ENCODE measurements at places on chromosomes 4 and X.

DNA sequence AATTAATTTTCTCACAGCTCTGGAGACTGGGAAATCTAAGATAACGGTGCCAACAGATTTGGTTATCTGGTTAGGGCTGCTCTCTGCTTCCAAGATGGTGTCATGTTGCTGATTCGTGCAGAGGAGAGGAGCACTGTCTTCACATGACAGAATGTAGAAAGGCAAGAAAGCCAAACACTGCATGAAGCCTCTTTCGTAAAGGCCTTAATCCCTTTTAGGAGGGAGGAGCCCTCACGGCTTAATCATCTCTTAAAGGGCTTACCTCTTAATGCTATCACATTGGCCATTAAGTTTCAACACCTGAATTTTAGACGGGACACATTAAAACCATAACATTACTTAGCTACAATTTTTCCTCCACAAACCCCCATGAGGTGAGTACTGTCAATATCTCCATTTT lies 174.1 kb downstream of the COX18 start:
- no peak for DNase-seq

DNA sequence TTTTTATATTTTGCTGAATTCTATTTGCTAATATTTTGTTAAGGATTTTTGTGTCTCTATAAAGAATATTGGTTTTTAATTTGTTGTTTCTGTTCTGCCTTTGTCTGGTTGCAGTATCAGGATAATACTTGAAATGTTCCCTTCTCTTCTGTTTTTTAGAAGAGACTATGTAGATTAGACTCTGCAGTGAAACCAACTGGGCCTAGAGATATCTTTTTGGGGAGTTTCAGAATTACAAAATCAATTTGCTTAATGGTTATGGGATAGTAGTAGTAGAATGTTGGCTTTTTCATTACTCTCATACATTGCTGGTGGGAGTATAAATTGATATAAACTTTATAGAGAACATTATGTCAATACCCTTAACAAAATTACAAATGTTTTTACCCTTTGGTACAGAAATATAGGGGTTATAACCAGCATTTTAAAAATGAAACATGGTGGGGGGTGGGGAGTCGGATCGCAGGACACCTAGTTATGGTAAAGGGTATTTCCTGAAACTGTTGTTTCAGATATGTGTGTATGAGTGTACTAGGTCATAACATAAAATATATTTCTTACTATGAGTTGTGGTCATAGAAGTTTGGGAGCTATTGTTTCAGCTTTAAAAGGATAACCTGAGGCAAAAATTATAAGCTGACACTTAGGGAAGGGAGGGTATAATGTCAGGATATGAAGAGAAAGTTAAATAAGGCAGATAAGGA lies 29.0 kb downstream of the CLOCK start:
- no peak for DNase-seq

GRCh38 chr4:12636191-12636590 lies 847.9 kb downstream of the RAB28 start:
- DNase-seq = no peak

- no peak for DNase-seq
Observed at GRCh38 chrX:148755111-148755510, 254.7 kb downstream of the AFF2 start.

DNA sequence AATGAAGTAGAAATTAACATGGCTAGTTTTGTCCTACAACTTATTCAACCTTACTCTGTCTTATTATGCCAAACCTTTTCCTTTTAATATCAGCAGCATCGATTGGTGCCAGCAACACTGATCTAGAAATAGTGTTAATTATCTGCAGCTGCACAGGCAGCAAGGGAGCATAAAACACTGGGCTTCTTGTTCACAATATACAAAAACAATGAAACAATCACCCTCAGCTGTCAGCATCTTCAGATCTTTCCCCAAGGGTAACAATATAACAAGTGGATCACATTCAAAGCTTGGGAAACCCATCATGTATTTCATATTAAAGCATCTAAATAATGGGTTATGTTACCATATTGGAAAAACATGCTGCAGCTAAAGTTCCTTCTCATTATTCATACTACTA lies 238.1 kb downstream of the SPOCK3 start:
- peak; percentile 4 for DNase-seq

DNA sequence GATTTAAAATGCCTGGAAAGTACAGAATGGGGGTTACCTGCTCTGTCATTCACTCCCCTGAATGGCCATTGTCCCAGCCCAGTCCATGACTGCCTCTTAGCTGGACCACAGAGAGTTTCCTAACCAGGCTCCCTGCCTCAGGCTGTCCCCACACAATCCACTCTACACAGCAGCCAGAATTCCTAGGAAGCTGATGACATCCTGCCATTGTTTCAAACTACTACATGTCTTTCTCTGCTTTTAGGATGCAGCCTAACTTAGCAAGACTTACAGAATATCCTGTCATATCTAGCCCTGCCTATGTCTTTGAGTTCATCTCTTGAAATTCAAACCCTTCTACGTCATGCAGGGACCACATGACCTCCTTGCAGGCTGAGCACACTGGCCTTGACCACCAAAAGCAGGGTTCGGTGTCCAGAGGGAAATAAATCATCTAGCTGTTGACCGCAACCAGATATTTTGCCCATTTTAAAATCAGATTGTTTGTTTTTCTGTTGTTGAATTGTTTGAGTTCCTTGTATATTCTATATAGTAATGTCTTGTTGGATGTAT lies 16.1 kb upstream of the CRMP1 start:
- no peak for DNase-seq

GRCh38 chr4:41146716-41147506 lies 67.4 kb downstream of the APBB2 start:
- DNase-seq = peak; percentile 26

DNA sequence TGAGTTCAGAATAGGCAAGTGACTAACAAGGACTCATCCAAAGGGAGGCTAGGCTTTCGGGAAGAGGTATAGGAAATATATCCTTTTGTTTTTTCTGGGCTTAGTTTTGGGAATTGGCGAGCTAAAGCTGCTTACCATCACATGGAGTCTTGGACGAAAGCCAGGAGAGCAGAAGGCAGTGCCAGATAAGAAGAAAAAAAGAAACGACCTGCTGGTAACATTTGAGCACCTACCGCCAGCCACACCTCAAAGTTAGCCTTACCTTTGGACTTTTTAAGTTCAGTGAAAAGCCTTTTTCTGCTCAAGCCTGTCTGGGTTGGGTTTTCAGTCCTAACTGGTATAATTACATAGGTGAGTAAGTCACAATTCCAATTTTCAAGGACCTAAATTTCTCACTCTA lies 85.1 kb upstream of the LCORL start:
- DNase-seq = no peak

- peak; percentile 42 for DNase-seq
Observed at GRCh38 chr4:5863461-5864113, 29.3 kb downstream of the CRMP1 start.

DNA sequence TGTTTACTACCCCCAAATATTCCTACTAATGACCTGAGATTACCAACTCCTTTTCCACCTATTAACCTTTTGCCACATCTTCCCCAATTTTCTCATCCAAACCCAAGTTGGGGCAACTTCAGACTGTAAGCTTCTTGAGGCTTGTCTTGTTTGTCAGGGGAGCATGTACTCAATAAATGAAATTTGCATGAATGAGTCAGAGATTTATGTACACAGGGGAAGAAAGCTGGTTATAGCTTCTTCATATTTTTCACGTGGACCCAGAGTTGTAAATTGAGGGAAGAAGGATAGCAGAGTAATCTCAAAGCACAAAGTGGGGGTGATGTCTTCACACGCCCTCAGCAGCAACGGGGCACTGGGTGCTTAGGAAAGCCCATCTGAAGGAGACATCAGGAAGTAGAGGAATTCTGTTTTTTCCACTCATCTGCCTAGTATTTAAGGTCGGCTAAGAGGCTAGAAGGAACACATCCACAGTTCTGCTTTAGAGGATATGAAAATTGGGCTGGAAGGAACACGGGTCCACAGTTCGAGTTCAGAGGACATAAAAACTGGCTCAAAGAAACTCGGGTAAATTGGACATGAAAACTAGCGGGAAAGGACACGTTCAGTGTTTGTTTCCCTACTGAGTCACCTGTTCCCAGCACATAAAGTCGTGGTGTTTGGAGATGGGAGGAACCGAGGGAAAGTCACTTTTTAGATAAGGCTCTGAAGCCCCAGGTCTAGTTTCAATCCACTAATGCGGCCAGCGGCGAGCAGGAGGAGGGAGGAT lies 696 bp upstream of the CA5B start:
- DNase-seq = no peak

DNA sequence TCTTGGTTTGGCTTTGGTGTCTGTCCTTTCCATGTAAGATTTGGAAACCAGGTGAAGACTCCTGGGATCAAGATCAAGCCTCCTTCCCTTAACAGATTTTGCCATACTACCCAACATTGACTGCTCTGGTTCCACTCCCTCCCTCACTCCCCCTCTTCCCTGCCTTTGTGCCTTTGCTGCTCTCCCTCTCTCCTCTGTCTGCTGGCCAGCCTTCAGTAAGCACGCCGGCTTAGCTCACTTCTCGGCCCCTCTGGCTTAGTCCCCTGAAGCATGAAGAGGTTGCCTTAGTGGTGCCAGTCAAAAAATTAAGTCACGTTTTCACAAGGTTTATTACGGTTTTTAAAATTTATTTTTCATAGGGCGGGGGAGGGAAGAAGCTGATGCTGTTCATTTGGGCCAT lies 6.0 kb downstream of the GRIA3 start:
- no peak for DNase-seq

DNA sequence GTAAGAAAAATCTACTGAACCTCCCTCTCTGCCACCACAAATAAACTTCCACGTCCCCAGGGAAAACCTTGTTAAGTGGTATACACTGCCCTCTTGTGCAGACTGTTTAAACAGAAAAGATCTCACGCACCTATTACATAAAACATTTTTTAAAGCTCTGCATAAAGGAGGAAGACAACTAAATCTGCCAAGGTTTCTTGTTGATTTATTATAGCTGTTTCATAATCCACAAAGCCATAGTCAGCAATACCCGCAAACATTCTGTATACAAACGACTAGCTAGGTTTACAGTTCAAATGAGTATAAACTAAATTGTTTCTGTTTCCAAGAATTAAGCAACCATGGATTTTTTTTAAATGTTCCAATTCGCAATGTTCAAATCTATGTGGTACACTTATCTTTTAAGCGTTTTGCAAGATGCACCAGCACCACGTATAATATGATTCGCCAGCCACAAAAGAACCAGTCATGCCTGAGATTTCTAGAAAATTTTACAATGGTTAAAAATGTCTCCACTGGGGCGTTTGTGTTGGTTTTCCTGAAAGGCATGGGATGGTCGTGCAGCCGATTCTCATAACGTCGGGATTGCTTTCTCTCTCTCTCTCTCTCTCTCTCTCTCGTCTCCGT lies 164.6 kb downstream of the PRKX start:
- DNase-seq = no peak

- DNase-seq = peak; percentile 37
Observed at GRCh38 chr4:41212616-41213203, 1.6 kb downstream of the APBB2 start.

GRCh38 chr4:141229408-141230101 lies 8.9 kb downstream of the ZNF330 start:
- DNase-seq = no peak

- no peak for DNase-seq
Observed at GRCh38 chr4:150316332-150317205, 238.3 kb downstream of the DCLK2 start.

DNA sequence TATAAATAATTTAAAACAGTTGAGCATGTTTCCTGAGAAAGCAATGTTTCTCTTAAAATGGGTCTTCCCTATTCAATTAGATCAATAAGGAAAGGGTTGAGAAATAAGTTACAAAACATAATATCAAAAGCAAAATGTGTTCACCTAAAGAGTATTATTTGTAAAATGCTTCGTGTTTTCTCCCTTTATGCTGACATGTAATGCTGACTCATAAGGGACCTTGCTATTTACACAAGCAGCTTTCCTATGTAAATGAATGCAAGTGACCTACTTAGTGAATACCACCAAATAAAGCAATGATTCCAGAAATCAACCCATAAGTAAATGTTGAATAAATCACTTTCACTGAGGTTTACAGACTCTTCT lies 91.5 kb downstream of the ELOVL6 start:
- DNase-seq = no peak

DNA sequence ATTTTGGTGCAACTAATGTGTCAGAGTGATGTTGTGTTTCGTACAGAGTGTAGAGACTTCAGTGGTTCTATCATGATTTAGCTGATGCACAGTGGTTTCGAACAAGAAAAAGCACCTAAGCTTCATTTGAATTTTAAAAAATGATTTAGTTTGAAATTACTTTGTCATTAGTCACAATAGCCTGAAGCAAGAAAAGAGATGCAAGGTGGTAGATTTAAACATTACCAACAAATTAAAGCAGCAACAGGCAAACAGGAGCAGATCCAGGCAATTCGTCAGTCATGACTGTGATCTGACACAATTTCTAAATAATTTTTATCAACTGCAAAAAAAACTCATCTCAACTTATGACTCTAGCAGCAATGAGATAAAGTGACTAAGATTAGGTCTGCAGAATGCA lies 24.6 kb upstream of the COX7B2 start:
- DNase-seq = no peak

GRCh38 chr4:117376692-117377091 lies 291.3 kb upstream of the TRAM1L1 start:
- DNase-seq = no peak

DNA sequence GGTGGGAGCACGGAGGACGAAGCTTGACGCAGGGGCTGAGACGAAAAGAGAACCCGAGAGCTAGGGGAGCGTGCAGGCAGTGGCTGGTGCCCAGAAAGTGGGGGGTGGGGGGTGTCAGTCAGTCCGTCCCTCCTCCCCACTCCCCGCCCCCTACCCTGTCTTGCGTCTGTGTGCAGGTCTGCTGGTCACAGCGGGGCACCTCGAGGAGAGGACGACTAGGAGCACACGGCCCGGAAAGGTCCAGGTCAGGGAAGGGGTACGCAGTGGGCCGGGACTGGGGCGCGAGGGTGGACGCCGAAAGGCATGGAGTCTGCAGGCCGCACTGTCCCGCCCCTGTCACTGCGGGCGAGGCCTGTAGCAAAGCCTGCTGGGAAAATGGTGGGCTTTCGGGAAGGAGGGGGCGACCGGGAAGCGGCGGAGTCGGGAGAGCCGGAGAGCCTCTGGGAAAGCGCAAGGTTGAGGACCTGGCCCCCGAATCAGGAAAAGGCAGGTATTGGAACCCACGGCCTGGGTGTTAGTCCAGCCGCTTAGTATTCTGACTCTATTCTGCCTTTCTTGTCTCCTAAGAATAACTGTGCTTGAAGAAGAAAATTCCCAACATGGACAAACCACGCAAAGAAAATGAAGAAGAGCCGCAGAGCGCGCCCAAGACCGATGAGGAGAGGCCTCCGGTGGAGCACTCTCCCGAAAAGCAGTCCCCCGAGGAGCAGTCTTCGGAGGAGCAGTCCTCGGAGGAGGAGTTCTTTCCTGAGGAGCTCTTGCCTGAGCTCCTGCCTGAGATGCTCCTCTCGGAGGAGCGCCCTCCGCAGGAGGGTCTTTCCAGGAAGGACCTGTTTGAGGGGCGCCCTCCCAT lies 769 bp downstream of the TCEAL1 start:
- peak; percentile 24 for DNase-seq
